IPS-NIHi11 (cell line): ENCODE measurements at places on chromosomes 6 and 20.

GRCh38 chr6:166512567-166512966 lies 73.9 kb downstream of the RAMACL start:
- no peak for DNase-seq

DNA sequence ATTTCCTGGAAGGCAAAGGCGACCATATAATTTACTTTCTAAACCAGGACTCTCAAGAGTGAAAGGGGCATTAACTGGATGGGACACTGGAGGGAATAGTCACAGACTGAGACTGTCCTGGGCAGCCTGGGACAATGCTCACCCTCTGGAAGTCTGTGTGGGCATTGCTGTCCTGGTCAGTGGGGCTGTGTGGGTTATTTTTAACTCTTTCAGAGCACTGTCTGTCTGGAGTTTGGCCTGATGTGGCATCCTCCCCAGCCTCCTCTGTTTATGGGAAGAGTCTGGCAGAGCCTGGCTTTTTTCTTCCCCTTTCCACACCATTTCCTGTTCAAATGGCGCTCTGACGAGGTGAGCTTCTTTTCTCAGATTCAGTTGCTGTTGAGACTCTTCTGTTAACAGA lies 11.7 kb downstream of the DAAM2 start:
- no peak for DNase-seq

DNA sequence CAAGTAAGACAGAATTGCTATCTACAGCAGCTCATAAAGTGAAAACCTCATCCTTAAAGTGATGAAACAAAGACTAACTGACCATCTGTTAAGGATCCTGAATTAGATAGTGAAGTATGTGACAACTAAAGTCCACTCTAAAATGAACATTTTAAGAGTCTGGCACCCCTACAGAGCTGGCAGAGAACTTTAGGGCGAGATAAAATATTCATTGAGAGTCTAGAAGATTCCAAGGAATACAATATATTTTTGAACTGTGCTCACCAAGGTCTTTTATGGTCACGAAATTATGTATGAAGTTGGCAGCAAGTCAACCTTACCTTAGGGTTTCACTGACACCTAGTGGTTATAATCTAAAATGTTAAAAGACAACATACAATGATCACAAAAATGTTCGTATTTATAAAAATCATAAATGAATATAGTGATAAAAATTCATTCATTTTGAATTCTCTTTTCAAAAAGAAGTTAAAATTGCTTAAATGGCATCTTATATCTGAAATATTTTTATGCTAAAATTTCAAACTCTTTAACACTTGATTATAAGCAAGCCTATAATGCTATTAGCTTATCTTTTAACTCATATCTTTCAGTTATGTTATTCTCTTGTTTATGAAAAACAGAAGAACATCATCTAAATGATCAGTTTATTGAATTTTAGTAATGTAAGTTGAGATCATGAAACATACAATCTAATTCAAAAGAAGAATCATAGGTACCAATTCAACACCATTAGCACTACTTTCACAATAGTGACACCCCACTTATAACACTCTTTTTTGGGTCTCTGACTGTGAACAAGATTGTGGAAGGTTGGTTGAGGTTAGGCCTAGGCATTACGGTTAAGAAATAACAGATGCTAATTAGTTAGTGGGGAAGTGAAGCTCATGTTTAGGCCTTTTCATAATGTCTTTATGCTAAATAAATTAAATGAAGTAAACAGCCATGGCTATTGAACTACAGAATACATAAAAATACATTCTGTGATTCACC lies 27.5 kb downstream of the RSPH3 start:
- peak; percentile 42 for DNase-seq

- DNase-seq = peak; percentile 52
These were observed 7.2 kb downstream of the ADGRF1 start for GRCh38 chr6:47034926-47035325.

- no peak for DNase-seq
These were observed 99.5 kb upstream of the SUPT3H start for GRCh38 chr6:45477278-45477677.

- DNase-seq = no peak
These were observed 30.9 kb downstream of the BAK1 start for GRCh38 chr6:33549196-33549595.

- DNase-seq = no peak
These were observed 362.0 kb upstream of the CITED2 start for GRCh38 chr6:139736325-139736906.

- no peak for DNase-seq
These were observed 1009.3 kb downstream of the GRIK2 start for GRCh38 chr6:102402635-102403329.

GRCh38 chr6:27188061-27188884 lies 59.2 kb upstream of the PRSS16 start:
- DNase-seq = peak; percentile 74

DNA sequence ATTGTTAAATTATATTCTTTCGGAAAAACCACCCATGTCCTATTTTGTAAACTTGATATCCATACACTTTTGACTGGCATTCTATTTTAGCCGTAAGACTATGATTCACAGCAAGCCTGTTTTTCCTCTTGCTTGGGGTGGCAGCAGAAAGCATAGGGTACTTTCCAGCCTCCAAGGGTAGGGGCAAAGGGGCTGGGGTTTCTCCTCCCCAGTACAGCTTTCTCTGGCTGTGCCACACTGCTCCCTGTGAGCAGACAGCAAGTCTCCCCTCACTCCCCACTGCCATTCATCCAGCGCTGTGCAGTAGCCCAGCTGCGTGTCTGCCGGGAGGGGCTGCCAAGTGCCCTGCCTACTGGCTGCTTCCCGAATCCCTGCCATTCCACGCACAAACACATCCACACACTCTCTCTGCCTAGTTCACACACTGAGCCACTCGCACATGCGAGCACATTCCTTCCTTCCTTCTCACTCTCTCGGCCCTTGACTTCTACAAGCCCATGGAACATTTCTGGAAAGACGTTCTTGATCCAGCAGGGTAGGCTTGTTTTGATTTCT lies 2.1 kb upstream of the ESR1 start:
- DNase-seq = no peak

DNA sequence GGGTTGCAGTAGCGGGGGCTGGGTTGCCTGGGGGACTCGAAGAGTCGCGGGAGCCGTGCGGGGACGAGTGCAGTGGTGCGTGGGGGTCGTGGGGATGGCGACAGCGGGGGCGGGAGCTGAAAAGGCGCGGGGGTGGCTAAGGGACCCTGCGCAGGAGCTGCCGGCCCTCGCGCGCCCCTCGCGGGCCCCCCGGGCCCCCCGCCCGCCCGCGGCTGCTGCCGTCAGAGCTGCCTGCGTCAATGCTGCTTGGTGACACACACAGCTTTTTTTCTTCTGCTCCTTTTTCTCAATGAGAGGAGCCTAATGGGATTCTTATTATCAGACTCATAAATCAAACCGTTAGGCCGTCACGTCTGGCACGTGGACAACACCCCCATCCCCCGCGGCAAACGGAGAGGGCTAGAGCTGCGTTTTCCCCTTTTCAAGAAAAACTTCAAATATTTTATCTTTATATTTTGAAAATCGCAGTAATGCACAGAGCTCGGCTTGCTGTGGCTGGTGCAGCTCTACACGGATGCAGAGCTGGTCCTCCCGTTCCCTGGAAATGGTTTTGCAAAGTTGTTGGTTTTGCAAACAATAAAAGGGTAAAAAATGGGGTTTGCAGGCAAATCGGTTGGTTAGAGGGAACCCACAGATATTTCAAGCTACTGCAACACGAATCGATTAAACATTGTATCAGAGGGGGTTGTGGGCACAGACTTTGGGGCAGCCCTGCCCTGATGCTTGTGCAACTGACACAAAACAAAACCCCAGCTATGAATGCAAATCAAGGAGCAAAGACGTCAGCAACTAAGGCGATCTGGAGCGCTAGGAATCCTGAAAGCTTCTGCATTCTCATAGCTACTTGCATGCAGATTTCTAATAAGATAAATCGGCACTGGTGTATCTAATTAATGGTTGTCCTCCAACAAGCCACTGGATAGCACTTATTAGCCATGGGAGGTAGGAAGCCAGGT lies 161.4 kb downstream of the TBXT start:
- peak; percentile 72 for DNase-seq

DNA sequence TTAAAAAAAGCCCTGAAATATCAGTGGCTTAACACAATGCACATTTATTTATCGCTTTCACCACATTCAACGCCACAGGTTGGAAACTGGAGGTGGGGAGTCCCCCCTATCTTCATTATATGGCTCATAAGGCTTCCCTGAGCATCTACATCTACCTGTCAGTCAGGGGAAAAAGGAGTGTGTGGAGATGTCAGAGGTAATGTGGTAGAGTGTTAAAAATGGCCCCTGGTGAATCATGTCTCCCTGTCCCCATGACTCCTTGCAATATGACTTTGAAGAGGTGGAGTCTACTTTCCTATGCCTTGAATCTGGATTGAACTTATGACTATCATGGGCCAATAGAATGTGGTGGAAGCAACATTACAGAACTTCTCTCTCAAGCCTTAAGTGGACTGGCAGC lies 65.5 kb upstream of the BTBD3 start:
- DNase-seq = no peak

DNA sequence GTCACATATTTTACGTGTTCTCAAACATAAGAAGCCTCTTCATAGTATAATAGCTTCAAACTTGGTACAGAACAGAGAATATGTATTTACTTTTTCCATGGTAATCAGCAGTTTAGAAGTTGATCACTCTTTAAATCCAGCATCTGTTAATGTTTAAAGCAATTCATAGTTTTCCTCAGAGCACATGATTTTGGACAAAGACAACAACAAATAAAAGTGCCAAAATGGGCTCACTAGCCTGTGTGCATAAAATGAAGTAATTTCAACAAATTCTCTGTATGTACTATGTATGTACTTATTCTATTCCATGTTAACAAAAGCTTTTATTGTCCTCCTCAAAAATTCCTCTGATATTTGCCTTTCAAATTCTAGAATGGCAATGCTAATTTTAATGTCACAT lies 38.1 kb upstream of the UST start:
- no peak for DNase-seq

- no peak for DNase-seq
These were observed 37.5 kb downstream of the ELMO2 start for GRCh38 chr20:46368902-46369268.

DNA sequence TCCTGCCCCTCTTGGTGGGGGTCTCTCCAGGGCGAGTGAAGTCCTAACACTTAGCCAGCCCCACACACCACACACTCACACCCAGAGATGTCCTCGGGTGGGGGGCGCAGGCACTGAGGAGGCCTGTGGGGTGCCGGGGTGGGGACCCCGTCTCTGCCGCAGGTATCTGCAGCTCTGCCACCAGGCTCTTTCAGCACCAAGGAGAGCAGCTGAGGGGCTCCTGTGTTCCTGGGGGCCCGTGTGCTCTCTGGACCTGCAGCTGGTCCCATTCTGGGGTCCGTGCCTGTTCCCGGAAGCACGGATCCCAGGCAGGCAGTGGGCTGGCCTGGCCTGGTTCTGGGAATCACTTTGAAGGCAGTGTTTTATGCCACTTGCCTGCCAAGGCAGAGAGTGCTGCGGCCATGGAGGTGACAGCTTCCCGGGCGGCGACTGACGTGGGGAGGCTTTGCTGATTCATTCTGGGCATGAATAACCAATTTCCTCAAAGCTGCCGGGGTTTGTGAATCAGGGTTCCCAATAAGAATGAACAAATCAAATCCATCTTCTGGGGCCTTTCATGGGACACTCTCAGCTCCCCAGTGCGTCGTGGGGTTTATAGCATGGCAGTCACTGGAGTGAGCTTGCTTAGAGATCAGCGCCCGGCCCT lies 54.4 kb upstream of the SLCO4A1 start:
- DNase-seq = peak; percentile 92

DNA sequence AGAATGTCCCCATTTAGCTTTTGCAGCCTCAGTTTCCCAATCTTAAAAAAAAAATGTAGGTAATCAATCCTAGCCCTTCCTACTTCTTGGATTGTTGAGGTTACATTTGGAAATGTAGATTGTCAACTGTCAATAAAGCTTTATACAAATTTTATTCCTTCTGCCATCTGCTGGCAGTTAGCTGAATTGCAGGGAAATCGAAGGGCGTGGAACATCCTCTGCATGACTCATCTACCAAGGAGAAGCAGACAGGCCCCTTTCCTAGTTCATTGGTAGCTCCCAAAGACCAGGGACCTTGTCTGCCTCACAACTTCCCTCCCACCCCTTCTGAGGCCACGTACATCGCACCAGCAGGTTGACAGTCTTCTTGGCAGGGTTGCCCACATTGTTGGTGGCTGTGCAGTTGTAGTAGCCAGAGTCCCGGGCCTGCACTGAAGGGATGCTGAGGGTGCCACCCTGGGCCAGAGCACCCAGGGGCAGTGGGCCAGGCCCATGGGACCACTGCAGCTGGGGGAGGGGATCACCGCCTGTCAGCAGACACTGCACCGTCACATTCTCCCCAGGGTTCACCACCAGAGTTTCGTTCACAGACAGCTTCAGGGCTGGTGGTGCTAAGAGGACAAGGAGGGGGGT lies 43.6 kb downstream of the MDGA1 start:
- DNase-seq = peak; percentile 80

- no peak for DNase-seq
These were observed 69.1 kb downstream of the LCA5 start for GRCh38 chr6:79468116-79468515.

GRCh38 chr6:35428421-35429149 lies 23.6 kb upstream of the FANCE start:
- DNase-seq = no peak

DNA sequence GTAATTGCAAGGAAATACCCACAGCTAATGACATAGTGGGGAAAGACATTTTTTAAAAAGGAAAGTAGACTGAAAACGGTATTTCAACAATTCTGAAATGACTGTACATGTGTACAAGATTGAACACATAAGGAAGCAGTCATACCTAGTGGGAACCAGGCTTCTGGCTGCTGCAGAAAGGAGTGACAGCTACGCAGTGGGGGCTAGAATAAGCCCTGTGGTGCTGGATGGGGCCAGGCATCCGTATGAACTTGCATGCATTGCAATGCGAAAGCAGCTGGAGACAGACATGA lies 54.9 kb upstream of the GPR31 start:
- DNase-seq = no peak

GRCh38 chr6:88013015-88013414 lies 34.6 kb upstream of the SPACA1 start:
- no peak for DNase-seq

GRCh38 chr20:3995067-3995748 lies 20.1 kb downstream of the RNF24 start:
- DNase-seq = no peak

DNA sequence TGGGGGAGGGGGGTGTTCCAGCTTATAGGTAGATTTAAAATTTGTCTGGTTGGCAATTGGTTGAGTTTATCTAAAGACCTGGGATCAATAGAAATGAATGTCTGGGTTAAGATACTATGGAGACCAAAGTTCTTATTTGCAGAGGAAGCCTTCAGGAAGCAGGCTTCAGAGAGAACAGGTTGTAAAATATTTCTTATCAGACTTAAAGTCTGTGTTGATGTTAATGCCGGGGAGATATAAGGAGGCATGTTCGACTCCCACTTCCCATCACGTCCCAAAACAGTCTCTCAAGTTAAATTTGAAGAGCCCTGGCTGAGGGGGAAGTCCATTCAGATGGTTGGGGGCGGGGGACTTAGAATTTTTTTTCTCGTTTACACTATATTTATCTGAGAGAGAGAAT lies 12.3 kb upstream of the BLCAP start:
- DNase-seq = no peak

DNA sequence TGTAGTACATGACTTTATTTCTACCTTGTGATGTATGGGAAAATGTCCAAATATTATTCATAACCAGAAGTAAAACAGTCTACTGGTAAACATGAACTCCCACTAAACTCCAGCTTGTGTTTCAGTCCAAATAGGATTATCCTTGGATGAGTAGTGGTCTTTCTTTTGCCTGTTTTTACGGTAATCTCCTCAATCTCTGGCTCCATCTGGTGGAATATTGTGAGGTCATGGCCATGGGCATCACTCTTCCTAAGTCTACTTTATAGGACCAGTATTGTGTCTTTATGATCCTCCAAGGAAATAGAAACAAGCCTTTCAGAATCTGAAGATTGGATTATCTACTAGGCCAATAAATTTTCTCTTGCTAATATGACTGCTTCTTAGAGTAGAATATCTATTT lies 505.0 kb downstream of the BMP2 start:
- peak; percentile 15 for DNase-seq
